ENCODE measurements at places on chromosomes 2 and 18.

- no peak for DNase-seq
Measured at GRCh38 chr2:149526689-149527088, 60.9 kb downstream of the MMADHC start.

GRCh38 chr2:215454519-215455246 lies 18.8 kb upstream of the FN1 start:
- no peak for DNase-seq

GRCh38 chr2:210387074-210387473 lies 72.1 kb upstream of the MYL1 start:
- no peak for DNase-seq

DNA sequence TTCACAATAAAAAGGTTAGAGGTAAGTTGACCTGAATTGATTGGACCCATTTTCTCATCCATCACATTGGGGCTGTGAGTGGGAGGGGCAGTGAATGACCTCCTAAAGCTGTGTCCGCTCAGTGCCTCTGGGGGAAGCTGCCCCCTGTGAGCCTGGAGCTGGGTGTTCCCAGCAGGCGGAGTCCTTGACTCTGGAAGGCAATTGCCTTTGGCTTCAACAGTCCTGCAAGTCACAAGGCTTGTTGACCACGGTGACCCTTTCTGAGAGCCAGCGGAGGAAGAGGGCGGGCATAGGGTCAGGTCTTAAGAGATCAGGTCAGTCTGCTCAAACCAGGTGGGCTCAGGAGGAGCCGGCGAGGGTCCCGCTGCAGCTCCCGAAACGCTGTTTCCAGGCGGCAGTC lies 1.1 kb upstream of the CIDEA start:
- DNase-seq: no peak

DNA sequence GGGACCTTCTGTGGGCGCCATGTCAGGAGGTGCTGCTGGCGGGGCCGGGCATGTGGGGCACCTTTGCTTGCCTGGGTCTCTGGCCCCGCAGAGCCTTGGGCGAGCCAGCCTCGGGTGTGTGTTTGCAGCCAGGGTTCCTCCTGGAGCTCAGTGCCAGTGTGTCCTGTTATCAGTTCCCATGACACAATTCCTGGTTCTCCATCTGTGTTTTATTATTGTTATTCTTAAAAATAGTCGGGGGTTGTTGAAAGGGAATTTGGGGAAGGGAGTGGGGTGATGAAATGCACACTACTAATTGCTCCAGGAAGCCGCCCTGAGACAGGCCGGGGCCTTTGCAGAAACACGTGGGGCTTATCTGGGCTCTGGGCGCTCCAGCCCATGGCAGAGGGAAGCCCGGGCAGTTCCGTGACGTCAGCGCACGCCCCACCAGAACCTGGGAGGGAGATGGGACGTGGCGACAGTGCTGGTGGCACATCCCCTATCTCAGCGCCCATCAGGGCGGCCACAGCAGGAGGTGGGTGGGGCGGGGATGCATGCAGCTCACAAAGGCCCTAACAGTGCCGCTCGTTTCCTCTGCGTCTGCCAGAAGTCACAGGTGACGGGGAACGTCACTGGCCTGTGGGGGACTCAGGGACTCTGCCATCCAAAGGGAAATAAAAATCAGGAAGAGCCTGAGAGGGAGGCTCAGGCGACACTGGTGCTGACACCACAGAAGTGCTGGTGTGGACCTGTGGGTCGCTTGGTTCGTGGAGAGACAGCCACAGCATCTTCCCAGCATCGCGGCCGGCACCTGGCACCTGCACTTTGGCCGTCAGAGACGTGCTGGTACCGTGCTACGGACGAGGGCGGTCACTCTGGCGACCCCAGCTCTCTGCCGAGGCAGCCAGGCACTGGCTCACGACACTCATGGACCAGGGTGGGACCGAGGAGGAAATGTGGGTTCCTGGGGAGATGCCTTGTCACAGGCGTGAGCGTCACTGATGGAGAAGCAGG lies 131.0 kb downstream of the NFATC1 start:
- no peak for DNase-seq

GRCh38 chr2:203775684-203776083 lies 69.2 kb downstream of the CD28 start:
- DNase-seq: no peak

DNA sequence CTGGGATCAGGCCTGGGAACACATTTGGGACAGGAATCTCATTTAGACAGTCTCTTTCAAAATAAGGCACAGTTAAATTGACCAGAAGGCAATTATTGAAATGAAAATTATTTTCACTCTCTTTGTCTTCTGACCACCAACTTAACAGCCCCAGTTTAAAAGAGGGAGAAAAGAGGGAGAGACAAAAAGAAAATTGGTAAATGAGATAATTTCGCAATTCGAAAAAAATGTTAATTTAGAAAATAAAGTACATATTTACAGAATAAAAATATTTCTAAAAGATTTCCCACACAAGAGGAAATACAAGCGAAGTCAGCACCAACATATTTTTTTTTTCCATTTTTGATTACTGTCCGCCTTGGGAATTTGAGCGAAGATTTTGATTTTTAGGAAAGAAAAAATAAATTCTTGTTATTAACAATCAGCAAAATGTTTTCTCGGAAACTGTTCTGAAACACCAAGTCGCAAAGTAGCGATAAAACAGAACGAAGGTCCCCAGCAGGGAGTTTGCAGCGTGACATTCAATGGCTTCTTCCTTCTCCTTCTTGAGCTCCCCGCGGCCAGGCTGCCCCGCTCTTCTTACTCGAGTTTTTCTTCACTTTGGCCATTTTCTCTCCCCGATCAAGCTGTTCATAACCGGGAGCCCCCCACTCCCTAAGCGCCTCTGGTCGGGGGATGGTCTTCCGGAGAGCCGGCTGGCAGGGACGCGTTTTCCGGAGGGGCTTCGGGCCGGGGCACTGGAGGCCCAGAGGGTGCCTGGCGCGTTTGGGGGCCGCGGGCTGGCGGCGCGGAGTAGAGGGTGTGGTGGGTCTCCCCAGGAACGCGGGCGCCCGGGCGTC lies 5.0 kb downstream of the SP9 start:
- DNase-seq: no peak

DNA sequence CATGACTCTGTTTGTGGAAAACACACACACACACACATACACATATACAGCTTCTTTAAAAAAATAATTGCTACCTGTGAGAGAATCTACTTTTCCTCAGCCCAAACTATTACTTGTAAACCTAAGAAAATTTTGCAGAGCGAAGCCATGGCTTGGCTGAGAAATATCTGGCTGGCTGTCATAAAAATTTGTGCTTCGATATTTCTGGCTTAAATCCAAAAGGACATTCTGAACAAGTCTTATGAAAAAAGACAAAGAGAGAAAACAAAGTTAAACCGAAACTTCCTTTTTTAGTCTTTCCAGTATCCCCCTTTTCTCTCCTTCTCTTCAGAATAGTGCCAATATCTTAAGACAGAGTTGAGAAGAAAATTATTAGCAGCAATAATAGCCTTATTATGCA lies 2048.0 kb downstream of the SUCLG1 start:
- no peak for DNase-seq

DNA sequence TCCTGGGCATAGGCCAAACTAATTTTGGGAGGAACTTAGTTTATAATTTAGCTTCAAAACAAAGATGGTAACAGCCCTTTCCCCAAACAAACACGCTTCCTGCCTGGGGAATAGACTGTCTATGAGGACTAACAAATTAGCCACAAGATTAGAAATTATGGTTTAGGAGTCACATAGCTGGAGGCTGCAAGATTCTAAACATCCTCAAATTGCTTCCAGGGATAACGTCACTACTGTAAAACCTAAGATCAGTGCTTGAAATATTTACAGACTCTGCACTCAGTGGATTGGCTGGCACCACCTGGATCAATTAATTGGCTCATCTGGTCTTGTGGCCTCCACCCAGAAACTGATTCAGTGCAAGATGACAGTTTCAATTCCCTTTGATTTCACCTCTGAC lies 118.0 kb upstream of the TACR1 start:
- DNase-seq: no peak

- no peak for DNase-seq
Measured at GRCh38 chr2:70975237-70975636, 3.2 kb upstream of the ANKRD53 start.

GRCh38 chr18:8609659-8610458 lies 622 bp downstream of the RAB12 start:
- DNase-seq: no peak

DNA sequence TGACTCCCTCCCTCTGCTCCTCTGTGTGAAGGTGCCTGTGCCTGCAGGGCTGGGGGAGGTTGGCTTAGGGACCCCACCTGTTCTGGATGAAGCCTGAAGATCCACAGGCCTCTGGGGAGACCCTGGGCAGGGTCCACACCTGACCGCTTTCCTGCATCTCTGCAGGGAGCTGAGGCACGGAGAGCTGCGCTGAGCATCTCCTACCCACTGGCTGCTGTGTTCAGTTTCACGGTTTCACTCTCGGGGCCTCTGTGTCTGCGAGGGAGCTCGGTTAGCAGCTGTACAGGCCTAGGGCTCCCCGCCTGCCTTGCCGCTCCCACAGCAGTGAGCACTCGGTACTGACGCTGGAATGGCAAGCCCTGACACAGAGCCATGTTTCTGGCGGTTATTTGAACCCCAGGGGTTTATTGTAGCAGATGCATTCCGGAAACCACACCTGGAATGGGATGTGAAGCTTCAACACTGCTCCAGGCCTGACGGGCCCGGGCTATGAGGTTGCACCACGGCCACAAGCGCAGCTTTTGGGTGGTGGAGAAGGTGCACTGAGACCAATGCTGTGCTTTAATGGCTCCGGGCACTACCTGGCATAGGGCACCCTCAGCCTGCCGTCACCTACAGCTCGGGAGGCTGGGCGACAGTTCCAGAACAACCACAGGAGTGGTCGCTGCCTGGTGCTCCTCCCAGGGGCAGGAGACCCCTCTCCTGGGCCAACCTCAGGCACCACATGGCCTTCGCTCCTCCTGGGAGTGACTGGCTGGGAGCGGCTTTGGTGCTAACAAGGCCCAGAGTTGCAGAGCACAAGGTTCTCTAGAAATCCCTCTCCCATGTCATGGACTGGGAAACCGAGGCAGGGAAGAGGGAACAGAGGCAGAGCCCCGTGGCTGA lies 257.9 kb downstream of the NDUFA10 start:
- no peak for DNase-seq

- no peak for DNase-seq
Measured at GRCh38 chr2:241289053-241289452, 26.4 kb downstream of the HDLBP start.

- DNase-seq: no peak
Measured at GRCh38 chr2:61006486-61007105, 10.9 kb upstream of the PEX13 start.

DNA sequence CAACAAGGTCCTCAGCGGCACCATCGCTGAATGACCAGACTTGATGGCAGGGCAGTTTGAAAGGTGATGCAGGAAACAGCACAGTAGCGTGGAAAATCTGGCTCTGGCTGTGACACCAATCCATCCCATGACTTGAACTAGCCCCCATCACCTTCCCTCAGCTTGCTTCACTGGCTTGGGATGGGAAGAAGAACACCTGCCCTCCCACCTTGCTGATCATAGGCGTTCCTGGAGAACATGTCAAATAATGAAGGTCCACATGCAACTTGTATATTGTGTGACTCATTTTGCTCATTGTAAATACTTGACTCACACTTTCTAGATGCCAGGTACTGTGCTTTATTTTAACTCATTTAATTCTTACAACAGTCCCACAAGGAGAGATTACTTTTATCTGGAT lies 292.4 kb upstream of the SPRED2 start:
- DNase-seq: no peak

DNA sequence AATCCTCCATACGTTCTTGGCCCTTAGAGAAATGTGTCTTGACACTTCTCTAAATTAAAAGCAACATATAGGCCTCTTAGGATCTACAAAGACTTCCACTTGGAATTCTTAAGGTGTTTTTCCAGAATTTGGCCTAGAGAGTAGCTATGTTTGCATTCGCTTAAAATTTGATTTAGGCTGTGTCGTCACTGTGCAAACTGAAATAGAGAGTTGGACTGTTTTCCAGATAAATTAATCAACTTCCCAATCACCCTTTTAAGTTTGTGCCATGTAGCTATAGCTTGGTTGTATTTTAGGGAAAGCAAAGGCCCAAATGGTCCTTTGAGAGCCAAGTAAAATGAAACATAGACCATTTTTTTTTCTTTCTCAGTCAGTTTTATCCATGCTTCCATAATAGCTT lies 128.6 kb upstream of the RASGRP3 start:
- DNase-seq: no peak

GRCh38 chr2:166090346-166090745 lies 37.5 kb downstream of the SCN1A start:
- DNase-seq: no peak

DNA sequence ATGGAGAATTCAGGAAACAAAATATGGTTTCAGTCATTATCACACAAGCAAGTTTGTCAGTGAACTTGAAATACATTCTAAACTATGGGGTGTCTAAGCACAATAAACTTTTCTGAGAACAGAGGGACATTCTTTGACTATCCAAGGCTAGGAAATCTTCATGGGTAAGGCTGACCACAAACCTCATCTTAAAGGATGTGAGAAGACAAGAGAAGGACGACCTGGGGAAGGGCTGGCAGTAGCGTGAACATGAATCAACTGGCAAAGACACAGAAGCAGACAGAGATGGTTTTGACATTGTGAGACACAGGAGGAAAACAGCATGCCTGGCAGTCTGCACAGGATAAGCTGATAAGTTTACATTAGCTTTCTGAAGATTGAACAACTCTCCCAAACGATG lies 752.4 kb upstream of the SLC8A1 start:
- no peak for DNase-seq

DNA sequence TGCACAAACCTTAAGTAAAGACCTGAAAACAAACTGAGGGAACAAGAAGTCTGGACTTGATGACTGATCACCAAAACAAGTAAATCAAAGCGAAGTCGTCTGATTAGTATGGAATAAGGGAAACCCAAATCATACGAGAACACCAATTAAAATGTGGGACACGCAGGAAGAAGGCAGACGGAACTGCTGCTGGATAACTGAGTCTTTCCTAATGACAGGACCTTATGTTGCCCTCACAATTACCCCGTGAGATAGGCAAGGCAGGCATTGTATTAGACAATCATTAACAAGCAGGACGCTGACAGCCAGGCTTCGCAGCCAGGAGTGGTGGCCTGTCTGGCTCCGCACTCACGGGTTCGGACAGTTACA lies 614 bp upstream of the COQ10B start:
- DNase-seq: no peak

DNA sequence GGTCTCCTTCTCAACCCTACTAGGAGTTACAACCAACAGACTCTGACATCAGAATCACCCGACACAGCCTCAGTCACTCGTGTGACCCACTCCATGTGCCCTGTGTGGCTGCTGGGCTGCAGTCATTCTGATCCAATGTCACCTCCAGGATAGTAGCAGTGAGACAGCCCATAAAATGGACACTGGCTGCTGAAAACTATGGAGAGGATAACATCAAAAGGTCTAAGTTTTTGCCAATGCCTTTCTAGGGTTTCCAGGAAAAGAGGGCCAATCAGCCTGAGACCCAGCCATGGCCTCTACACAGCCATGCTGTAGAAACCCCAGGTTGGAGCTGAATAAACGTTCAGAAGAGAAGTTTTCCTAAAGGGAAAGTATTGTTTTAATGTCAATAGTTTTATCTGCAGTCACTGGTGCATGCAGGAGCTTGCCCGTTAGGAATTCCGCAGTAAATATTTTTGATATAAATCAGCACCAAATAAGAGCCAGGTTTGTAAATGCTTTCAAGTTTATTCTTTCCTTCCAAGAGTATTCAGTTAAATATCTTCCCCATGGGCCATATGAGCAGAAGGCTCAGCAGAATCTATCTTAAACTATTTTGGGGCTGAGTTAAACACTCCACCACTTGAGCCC lies 92.2 kb upstream of the PID1 start:
- DNase-seq: no peak

Data from stimulated activated CD8-positive, alpha-beta memory T cell treated with anti-CD3 and anti-CD28 coated beads, Interleukin-4, amount 100 ng/mL, for 1 hour (primary cell).